ENCODE measurements at places on chromosomes 3 and 15.

DNA sequence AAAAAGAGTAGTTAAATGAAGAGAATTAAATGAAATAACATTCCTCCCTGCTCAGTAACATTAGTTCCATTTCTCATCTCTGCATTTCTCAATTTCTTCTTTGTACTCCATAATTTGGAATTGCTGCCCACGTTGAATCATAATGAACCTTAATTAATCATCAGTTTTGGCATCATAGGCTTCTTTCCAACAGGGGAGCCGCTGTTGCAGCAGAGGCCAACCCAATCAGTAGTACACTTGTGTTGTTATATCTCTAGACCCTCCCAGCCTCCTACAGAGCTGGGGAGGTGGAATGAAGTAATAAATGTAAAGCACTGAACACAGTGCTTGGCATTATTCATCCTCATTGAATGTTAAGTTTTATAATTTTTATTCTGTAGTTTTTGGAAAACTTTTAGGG, 240.7 kb downstream of the CHST2 start:
- DNase-seq: no peak

DNA sequence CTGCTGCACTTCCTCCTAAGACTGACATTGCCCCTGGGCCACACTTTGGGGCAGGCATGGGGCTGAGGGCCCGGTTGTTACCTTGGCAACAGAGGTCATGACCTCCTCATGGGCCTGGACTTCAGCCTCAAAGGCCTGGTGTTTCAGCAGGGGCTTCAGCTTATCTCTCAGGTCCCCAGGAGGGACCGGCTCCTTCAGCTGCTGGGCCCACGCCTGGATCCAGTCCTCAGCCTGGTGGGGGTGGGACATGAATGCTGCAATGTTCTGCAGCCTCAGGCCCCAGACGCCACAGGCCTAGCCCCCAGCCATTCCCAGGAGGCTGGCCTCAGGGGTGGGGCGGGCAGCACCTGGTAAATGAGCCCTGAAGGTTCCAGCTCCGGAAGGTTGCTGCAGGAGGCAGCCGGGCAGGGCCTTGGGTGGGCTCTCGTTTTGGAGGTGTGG, 27.6 kb downstream of the SPTBN5 start:
- DNase-seq: no peak

DNA sequence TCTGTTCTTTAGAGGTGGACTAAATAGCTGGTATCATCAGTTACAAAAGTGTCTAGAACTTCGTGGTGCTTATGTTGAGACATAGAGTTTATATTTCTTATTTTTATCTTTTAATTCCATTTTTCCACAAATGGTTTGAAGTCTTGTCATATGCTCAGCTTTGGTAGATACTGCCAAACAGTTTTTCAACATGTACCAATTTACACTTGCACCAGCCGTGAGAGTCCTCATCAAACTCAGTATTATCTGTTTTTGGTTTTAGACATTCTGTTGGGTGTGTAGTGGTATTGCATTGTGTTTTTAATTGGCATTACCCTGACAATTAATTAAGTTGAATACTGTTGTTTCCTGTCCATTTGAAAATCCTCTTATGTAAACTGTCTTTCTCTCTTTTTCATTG, 16.7 kb downstream of the ISLR2 start:
- no peak for DNase-seq

DNA sequence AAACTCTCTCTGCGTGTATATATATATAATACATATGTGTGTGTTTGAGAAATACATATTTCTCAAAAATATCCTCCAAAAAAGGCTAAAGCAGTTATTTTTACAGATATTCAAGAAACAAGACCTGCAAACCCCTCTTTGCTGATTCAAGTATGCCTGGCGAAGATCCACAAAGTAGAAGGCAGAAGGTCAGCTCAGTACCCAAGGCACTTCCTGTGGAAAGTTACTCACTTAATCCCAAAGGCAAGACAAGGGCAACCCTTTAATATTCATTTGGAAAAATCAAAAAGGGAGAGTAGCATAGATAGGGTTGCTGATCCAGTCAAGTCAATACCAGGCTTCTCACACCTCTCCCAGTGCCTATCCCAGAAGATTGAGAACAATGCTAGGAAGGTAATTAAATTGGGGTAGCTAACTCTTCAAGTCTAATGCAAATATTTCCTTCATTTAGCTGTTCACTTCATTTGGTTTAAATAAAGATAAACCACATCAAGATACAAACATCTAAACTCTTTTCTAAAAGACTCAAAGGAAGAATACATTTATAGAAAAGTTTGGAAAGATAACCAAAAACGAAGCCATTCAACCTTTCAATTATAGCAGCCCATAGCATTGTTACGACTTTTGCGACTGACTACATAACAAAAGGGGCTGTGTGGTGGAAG, 7.2 kb downstream of the COX17 start:
- DNase-seq: no peak

GRCh38 chr15:39153058-39153714, 427.7 kb upstream of the THBS1 start:
- DNase-seq: no peak

DNA sequence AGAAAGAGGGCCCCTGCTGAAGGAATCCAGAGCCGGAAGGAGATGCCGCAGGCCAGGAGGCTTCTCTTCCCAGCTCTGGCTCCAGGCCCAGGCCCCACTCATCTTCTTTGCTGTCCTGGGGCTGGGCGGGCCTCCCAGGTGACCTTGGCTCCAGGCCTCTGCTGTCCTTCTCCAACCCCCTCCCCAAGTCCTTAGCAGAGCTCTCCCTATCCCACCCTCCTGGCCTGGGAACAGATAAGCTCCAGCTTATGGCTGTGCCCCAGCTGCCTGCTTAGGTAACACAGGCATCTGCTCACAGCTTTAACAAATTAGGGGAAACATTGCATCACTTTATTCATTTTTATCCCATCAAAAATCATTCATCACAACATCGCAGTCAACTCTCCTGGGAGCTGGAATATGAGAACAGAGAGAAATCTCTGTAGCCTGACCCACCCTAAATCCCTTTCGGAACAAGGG, 86.9 kb downstream of the SEMA5B start:
- no peak for DNase-seq

DNA sequence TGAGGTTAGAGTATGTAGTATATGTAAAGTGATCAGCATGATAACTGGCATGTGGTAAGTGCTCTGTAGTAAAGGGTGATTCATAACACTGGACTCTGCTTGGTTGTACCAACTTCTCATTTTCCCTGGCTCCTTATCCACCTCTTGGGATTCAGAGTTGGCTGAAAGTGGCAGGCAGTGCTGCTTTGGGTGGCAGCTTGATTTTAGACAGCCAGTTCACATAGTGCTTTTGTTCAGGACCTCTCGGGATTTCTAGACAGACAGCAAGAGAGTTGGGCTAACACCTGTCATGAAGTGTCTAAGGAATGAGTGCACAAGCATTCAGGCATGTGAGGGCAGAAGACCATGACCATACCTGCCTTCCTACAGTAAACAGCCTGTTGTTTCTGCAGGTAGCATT, 69.0 kb downstream of the RBM6 start:
- DNase-seq: no peak

- peak; percentile 84 for DNase-seq
Observed at GRCh38 chr15:58931987-58932588, 1.4 kb downstream of the SLTM start.

DNA sequence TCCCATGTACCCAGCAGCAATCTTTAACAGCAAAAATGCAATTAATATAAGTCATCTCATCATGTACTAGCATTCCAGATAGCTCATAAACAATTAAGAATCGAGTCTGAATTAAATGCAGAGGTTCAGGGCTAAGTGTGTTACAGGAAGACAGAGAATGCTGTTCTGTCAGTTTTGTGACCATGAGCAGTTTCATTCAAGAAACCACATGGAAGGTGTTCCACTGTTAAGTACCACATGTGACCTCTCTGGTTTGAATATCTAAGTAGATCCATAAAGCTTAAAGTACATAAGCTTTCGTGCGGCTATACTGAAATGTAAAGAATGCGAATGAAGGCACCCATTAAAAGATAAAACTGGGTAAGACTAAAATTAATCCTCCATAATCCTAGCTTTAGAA, 272.3 kb downstream of the IL5RA start:
- no peak for DNase-seq

GRCh38 chr3:177596816-177597271, 399.6 kb upstream of the TBL1XR1 start:
- no peak for DNase-seq

DNA sequence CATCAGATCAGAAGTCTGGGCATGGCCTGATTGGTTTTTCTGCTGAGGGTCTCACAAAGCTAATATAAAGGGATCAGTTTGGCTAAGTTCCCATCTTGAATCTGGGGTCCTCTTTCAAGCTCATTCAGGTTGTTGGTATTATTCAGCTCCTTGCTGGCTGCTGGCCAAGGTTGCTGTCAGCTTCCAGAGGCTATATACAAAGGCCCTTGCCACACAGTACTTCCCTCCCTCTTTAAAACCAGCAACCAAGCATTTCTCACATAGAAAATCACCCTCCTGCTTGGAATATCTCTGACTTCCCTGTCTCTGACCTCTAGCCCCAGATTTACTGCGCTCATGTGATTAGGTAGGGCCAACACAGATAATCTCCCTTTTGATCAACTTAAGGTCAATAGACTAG, 442.9 kb downstream of the ERC2 start:
- DNase-seq: no peak

GRCh38 chr15:86009727-86010126, 69.9 kb upstream of the AGBL1 start:
- DNase-seq: no peak

DNA sequence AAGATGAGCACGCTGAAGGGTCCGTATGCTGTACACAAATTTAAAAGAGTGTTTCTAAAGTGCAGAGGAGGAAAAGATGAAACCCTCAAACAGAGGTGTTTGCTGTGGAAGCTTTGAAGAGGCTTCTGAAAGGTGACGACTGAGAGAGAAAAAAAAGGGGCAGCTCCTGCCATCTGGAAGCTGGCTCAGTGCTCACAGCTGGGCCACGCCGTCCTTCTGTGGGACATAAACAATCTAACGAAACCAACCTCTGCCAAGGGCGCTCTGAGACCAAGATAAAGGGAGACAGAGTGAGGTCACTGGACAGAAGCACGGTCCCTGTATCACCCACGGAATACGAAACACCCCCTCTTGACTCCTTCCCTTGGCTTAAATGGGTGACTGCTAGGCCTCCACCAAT, 96.3 kb upstream of the SLC6A6 start:
- no peak for DNase-seq

DNA sequence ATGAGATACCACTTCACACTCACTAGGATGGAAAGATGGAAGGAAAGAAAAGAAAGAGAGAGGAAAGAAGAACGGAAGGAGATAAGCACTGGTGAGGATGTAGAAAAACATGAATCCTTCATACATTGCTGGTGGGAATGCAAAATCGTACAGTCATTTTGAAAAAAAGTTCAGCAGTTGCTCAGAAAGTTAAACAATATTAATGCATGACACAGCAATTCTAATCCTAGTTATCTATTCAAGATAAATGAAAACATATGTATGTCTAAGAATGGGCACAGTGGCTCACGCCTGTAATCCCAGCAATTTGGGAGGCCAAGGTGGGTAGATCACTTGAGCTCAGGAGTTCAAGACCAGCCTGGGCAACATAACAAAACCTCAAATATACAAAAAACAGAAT, 59.1 kb downstream of the SENP7 start:
- DNase-seq: peak; percentile 28

GRCh38 chr3:114775395-114775794, 371.7 kb downstream of the ZBTB20 start:
- no peak for DNase-seq

GRCh38 chr15:62928242-62928999, 114.1 kb upstream of the TPM1 start:
- no peak for DNase-seq

DNA sequence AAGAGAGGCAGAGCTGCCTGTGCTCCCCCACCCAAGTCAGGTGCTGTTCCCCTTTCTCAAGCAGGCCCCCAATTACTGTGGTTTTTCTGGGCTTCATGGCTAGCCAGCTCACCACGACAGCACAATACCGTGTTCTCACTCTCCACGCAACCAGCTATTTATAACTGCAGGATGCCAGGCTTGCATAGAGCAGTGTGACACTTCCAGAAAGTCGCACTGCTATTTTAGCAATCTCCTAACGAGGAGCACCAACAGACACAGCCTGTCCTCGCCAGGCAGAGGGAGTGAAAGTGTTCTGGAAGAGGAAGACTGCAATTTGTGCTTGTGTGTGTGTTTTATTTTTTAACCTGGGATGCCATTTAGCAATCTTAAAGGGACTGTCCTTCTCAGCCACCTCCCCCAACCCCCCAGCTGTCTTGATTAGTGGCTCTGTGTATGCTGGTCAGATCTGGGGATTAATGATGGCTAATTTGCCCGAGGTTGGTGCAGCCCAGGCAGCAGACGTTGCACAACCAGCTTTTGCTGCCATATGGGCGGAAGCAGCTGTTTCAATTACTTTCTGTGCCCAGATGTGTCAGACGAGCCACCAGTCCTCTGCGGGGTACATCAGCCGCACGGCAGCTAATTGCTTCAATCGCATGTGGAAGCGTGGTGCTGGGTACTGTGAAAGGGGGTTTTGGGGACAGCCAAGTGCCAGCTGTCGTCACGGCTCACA, 268.0 kb upstream of the ARRDC4 start:
- DNase-seq: peak; percentile 3

- DNase-seq: no peak
Observed at GRCh38 chr3:172279191-172279640, 169.0 kb downstream of the GHSR start.

GRCh38 chr3:176041812-176042211, 1155.5 kb downstream of the TBL1XR1 start:
- DNase-seq: no peak

- DNase-seq: no peak
Observed at GRCh38 chr15:60118146-60118545, 114.0 kb downstream of the FOXB1 start.

DNA sequence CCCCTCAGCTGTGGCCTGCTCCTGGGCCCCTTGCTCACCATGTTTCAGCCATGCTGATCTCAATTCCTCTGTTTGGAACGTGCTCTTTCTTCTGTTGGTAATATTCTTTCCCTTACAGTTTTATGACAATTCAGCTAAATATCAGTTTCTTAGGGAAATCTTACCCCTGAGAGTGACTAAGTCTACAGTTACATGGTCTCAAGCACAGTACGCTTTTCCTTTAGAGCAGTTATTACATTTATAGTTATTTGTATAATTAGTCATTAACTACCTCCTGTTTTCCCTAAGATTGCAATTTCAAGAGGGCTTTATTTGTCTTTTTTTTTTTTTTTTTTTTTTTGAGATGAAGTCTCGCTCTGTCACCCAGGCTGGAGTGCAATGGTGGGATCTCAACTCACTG, 23.5 kb downstream of the C3orf62 start:
- DNase-seq: no peak

GRCh38 chr15:97817276-97817890, 143.1 kb upstream of the ARRDC4 start:
- no peak for DNase-seq

DNA sequence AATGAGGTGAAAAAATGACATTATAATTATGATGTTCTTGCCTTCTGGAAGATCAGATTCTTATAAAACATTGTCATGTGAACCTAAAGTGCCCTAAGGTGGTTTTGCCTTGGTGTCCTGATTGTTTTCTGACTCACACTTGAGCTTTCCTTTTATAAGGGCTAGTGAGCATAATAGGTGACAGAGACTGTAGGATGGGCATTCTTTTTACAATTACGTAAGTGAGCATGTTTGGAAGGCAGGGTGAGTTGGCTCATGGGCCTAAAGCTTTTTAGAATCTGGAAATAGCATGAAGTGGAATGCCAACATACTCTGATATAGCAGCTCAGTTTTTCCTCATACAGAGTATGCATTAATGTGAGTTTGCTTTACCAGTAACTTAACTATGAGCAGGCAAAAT, 41.2 kb downstream of the CRYBG3 start:
- DNase-seq: no peak

GRCh38 chr15:64582202-64582601, 121.8 kb downstream of the ZNF609 start:
- no peak for DNase-seq
